ENCODE measurements at places on chromosomes 4 and X.

DNA sequence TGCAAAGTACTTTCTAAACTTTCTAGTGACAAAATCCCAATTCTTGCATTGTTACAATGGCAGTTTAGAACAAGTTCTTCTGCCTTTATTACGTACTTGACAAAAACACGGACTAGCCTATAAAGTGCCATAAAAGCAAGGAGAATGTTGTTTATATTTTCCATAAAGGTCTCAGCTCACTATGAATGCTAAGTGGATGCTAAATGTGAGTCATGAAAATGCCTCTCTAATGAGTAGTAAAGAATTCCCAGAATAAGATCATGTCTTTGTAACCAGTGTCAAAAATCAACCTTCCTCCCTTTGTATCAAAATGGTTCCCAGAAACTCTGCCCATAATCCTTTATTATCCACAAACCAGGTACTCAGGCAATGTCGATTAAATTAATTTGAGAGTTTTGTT lies 539.8 kb upstream of the SLIT2 start:
- DNase-seq = no peak

DNA sequence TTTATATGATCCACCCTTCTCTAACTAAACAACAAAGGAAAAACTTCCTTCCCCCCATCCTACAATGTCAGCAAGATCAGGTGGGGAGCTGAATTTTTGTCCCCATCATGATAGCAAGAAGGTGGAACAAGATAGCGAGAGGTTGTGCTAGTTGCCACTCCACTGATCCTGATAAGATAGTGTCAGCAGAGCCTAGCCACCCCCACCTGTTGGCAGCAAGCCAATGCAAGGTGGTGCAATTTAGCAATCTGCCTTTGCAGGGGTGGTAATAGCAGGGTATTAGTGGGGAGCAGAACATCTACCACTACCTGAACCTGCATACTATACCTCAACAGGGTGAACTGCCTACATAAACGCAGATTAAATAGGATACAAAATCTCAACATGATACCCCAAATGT lies 80.2 kb upstream of the MAMLD1 start:
- no peak for DNase-seq

GRCh38 chr4:7584098-7584497 lies 149.4 kb upstream of the PSAPL1 start:
- no peak for DNase-seq

- no peak for DNase-seq
Measured at GRCh38 chr4:31461421-31461820, 741.3 kb downstream of the PCDH7 start.

DNA sequence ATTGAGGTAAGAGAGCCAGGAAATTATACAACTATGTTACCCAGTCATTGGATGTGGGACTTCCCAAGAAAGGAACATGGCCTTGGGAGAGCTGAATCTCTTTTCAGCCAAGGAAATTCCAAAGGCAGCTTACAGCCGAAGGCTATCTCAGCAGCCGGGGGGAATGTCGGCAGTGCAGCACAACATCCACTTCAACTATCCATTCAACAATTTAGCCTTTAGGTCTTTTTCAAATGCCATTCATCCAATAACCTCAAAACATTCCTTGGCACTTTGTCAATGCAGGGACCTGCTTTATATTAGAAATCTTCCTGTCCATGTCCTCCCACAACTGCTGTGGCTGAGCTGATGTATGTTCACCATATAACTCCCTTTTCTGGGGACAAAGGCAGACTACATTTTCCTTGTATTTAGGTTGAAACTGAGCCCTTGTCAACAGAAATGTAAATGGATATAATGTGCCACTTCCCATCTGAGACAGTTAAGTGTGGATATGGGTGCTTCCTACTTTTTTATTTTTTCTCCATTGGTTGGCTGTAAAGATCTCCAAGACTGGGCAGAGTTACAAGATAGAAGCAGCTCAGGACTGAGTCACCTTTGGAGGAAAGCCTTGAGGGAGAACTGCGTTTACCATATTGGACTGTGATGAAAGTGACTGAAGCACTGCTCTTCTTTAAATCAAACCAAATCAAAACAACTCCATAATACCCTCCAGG lies 94.8 kb downstream of the GPRIN3 start:
- no peak for DNase-seq
